ENCODE measurements at places on chromosomes 11 and 22. TPM values are rescaled to one million over a fixed set of nuclear protein-coding genes. Genes with fewer than 3 reads are reported as not detected.

Gene GTSE1
- 46.2 TPM for total RNA-seq

Gene MB
- total RNA-seq = 0.41 TPM

Gene DDIAS
- 14.2 TPM for total RNA-seq

Gene NTM
- total RNA-seq = not detected

Gene APOA1
- total RNA-seq = 2.0 TPM

Gene PIWIL4
- 0.53 TPM for total RNA-seq

Gene TLCD5
- 3.1 TPM for total RNA-seq
